ENCODE measurements at places on chromosomes 5 and 9.
A peak's percentile ranks its signal among the peaks of the same experiment; 100 is the strongest.

- DNase-seq: no peak
These were observed 77.7 kb downstream of the RGS3 start for GRCh38 chr9:113541019-113541900.

GRCh38 chr5:61245486-61245885 is 83.2 kb upstream of the SMIM15 start:
- DNase-seq: no peak

- DNase-seq: no peak
These were observed 19.5 kb downstream of the FLT4 start for GRCh38 chr5:180629831-180630382.

GRCh38 chr5:32044434-32044833 is 129.7 kb downstream of the GOLPH3 start:
- no peak for DNase-seq

DNA sequence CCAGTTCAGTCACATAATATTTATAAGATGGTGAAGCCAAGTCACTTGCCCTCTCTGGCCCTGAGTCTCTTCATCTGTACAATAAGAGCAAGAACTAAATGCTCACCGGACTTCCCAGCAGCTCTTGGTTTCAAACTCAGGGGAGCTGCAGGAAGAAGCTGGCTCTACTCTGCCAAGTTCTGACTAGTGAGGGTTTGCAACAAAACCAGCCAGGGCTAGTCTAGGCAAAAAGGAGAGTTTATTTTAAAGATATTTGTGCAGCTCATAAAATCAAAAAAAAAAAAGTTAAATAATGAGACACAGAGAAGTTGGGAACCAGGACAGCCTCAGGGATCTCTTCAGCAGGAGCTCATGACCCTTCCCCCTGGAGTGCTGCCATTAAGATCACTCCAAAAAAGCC is 107.3 kb downstream of the DOCK2 start:
- no peak for DNase-seq

DNA sequence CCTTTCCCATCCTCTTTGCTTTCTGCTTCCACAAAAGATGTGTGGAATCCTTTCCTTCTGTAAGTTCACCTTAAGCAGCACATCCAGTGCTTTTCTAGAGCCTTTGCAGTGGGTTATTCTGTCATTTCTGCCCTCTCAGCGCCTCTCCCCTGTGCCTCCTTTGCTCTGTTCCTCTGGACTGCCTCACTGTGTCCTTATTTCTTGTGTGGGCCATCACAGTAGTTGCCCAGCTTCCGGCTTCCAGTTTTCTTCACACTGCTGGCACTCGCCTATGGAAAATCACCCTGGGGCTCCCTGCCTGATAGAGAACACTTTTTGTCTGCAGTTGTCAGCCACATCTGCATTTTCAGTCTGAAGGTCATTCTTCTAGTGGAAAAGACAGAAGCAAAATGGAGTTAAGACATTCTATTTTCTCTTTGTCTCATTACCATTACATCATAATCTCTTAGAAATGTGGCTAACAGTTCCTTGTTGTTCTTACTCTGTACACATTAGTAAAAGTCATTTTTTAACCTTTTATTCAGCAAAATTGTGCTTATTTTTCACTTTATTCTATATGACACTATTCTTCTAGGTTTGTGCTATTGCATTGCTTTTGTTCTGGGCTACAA is 64.1 kb upstream of the ZNF608 start:
- DNase-seq: no peak

DNA sequence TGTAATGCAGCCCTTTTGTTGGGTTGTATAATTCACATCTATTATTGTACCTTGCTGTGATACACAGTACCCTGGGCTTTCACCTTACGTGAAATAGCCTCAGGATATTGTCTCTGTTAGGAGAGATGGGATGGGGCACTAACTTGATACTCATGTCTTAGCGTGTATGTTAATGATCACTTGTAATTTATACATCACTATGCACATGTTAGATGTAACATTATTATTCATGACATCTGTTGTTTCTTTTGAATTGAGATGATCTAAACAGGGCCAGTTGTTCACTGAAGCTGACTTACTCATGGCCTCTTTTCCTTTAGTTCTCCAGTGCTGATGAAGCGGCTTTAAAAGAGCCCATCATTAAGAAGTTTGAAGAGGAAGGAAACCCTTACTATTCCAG is 65.2 kb downstream of the MCCC2 start:
- DNase-seq: no peak

DNA sequence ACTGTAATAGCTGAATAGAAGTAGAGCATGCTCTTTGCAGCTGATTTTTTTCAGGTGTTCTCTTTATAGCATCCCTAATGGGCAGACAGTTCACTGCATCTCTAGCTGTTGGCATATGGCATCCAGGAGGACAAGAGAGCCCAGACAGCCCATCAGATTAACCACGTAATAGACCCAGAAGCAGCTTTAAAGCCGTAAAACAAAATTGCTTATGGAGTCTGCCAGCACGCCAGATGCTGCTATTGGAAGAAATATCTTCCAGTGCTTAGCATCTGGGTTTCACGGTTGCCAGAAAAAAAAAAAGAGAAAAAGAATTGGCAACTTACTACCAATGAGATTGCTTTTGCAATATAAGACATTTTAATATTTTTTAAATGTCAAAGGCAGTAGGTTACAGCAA is 869.4 kb upstream of the NUDT12 start:
- DNase-seq: no peak

DNA sequence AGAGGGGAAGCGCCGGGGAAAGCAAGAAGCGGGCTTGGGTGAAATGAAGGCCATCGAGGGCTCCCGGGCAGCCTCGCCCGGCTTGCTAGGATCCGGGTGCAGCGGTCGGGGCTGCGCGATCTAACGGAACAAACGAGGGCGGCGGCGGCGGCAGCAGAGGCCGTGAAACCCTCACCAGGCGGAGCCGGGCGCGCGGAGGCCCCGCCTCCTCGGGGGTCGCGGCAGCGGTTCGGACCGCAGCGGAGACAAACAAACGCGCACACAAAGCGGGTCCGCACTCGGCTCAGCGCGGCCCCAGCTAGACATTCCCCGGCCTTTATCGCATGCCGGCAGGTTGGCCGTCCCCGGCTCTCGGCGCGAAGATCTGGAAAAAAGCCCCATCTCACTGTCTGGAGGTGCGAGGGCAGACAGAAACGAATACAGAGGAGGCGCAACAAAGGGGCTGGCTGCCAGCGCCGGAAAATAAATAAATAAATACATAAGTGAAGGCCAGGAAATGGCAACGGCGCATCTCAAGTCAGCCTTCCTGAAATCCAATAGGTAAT is 10.5 kb upstream of the TRIM36 start:
- peak; percentile 56 for DNase-seq

- no peak for DNase-seq
These were observed 1.8 kb downstream of the LPCAT1 start for GRCh38 chr5:1521671-1522600.

DNA sequence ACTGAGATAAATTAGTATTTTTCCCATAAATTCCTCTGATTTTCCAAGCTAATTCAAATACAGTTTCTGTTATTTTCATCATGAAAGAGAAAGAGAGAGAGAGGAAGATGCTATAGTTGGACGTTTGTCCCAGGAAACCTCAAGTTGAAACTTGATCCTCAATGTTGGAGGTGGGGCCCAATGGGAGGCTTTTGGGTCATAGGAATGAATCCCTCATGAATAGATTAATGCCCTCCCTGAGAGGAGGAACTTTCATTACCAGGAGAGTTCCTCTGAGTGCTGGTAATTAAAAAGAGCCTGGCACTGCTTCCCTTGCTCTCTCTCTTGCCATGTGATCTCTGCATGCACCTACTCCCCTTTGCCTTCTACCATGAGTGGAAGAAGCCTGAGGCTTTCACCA is 189.9 kb upstream of the SMC2 start:
- no peak for DNase-seq

GRCh38 chr5:36365896-36366295 is 64.2 kb upstream of the RANBP3L start:
- DNase-seq: no peak

GRCh38 chr5:87141544-87141943 is 126.1 kb upstream of the RASA1 start:
- DNase-seq: no peak

DNA sequence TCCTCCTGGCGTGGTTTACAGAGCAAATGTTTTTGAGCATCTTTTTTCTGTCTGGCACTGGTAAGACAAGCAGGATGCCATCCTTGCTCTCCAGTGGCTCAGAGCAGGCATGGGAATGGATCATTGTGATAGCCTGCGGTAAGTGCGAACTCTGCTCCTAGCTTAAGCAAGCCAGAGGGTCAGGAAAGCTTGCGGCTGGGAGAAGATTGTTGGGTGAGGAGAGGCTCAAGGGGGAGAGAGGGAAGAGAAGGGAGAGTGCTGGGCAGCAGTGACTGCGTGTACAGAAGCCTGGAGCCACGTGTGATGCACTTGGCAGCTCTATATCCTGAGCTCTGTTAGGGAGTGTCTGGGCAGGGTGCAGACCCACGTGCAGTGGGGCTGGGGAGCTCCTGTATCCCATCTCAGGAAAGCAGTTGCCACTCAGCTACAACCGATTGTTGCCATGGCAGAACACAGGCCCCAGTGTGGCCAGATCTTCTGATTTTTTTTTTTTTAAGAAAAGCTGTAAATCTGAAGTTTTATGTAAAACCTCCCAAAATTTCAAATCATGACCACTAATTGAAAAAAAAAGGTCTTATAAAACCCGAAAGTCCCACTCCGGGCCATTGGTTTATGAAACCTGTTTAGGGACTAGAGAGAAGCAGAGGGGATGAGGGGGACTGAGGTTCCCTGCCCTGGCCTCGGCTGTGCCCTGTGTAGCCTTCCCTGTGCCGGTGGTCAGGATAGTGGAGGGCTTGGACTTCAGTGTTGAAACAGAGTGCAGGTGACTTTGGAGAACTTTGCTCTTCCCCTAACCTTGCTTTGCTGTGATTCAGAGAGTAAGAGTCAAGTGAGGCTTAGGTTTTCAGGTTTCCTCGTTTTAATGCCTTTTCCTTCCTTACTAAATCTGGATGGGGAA is 67.3 kb downstream of the ZNF618 start:
- DNase-seq: no peak

DNA sequence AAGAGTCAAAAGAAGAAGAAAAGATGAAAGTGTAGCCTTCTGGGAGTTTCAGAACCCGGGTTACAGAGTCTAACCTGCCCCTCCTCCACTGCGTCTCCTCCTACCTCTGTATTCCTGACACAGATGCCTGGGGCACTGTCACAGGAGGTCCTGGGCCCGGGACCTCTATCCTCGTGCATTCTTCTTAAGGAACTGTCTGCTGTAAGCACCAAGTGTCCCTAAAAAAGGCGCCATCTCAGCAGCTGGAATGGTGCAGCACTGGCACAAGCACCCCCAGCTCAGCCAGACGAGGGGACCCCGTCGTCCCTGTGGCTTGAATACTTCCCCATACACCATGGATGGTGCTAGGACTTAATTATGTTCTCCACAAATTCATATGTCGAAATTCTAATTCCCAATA is 35.8 kb upstream of the MVB12B start:
- no peak for DNase-seq

DNA sequence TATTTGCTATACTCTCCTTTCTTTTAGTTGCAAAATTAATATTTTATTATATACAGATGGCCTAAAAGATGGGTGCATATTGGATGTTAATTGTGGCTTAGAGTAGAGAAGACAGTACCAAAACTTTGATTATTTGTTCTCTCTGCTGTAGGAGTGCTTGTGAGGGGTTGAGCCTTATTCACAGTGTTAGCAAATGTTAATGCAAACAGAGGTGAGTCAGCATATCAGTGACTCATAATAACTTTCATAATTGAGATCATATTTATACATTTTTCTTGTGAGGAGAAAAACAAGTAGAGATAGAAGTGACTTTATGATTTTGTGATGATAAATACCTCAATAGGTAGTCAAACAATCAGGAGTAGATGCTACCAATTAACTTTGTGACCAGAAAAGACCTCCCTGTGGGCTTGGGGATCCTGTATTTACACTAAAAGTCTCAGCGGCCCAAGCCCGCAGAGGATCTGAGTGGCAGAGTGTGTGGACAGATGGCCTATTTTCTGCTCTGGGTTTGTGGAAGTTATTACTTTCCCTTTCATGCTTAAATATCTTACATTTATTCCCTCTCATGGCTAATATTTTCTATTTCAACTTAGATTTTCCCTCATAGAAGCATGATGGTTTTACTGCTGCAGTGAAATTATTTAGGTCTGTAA is 226.5 kb downstream of the TAF11L14 start:
- DNase-seq: no peak

DNA sequence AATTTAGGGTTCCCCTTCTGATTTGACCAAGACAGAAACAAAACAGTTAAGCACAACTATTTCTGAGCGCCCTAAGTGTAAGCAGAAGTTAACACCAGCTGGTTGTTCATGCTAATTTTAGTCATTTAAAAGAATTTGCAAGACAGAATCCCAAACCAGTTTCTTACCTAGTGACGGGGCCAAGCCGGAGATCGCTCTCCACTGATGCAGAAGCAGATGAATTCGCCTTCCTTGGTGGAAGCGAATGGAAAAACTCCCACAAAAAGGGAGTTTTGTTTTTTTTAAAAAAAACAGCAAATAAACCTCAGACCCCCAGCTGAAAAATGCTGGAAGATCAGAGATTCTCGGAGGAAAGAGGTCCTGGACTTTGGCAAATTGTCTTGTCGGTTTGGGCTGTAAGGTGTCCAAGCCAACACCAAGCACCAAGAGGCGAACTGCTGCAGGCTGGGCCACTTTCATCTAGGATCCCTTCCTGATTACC is 47.4 kb upstream of the GLDC start:
- DNase-seq: no peak

DNA sequence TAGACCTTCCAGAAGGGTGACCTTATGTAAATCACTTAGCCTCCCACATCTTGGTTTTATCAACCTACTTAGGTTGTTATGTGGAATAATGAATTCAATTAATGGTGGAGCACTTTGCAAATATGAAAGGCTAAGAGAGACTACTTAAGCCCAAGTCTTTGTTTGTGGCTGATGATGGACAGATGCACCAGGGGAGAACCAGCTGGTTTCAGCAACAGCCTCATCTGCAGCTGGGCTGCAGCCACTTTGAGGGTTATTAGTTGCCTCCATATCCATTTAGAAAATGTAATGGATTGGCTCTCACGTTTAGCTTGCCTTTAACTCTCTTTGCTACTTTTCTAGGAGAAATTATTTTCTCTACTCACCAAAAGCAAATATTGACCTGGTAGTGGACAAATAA is 146.6 kb downstream of the ESM1 start:
- no peak for DNase-seq

DNA sequence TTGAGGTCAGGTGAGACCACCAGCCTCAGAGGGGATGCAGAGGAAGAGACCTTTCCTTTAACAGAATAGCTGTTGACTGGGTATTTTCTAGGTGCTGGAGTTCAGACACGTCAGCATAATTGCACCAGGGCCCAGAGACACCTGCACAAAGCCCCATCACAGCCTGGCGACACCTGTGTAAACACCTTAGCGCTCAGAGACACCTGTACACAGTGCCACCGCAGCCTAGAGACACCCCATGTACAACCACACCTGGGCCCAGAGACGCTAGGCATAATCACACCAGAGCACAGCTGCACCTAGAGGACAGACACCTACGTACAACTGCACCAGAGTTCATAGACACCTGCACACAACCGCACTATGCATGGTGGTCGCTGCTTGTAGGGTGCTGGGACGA is 1.0 kb downstream of the TRIP13 start:
- peak; percentile 24 for DNase-seq

DNA sequence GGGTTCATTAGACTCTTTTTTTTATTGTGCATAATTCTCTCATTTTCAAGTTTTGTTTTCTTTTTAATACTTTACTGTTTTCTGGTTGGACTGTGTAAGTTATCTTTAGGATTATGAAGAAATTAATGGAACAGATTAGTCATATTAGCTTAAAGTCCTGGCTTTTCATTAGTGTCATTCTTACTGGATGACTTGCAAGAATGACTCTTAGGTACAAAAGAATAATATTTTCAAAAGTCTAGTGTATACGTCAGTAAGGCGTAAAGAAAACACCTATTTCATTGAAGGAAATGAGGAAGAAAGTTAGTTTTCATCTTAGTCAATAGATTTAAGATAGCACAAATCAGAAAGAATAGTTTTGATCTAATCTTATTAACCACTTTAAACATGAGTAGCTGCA is 20.4 kb downstream of the UHRF2 start:
- DNase-seq: no peak

Measured in HuH-7 (cell line).